ENCODE measurements at places on chromosomes 3 and 15.

- DNase-seq, result no peak
These were observed 3.0 kb downstream of the SNAP23 start for GRCh38 chr15:42498212-42499068.

- peak; percentile 35 for DNase-seq
These were observed 27.2 kb downstream of the IQSEC1 start for GRCh38 chr3:13045904-13046568.

DNA sequence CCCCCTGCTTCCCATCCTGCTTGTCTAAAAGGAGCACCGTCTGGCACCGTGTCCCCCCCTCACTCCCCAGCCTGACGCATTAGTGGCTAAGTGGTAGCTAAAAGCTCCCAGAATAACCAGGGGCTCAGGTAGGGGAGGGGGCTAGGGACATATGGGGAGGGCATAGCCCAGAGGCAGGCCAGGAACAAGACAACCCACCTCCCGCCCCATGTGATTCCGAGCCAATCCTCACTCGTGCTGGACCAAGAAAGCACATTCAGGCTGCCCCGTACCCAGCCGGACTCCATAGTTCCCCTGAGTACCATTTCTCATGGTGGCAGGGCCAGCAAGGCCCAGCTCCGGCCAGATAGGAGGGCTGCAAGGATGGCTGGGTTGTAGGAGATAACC lies 11.5 kb downstream of the SEMA7A start:
- DNase-seq, result no peak

DNA sequence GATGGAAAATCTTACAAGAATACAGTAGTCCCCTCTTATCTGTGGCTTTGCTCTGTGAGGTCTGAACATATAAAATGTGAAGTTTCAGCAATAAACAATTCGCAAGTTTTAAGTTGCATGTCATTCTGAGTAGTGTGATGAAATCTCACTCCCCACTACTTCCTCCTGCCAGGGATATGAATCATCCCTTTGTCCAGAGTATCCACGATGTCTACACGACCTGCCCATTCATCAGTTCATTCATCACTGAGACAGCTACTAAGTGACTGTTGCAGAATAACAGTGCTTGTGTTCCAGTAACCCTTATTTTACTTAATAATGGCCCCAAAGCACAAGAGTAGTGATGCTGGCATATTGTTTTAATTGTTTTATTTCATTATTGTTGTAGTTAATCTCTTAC lies 489.2 kb upstream of the UBE2E2 start:
- no peak for DNase-seq

- DNase-seq, result no peak
These were observed 237.3 kb upstream of the ZBTB20 start for GRCh38 chr3:115384381-115384780.

DNA sequence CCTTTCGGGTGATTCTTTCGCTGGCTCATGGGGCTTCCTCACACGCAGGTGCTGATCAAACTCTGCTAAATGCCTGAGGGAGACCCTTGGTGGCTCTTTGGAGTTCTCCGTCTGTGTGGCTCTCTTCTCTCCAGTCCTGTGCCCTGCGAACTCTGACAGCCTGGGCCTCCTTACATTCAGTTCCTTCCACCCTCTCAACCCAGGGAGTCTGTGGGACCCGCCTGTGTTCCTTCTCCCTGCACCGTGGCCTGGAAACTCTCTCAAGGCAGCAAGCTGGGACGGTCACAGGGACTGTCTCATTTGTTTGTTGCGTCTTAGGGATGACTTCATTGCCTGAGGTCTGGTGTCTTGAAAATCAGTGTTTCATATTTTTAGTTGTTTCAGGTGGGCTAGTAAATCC lies 37.0 kb upstream of the CORO2B start:
- DNase-seq, result no peak

- no peak for DNase-seq
These were observed 3.6 kb downstream of the POU1F1 start for GRCh38 chr3:87272718-87273341.

DNA sequence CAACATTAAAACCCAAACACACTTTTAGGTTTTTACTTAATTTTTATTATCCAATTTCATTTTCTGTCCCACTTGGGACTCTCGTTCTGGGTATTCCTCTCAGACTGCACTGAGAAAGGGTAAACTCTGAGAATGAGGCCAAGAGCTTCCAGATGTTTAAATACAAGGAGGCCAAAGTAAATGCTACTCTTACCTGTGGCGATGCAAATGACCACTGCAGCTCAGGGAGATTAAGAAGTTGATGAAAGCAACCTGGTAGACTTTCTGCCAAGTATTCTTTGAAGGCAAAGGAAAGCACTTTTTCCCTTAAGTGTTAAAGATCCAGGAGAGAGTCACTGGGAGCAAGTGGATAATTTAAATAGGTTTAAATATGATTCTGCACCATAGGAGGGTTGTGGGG lies 39.1 kb downstream of the NPTN start:
- DNase-seq, result no peak

All from activated naive CD4-positive, alpha-beta T cell treated with anti-CD3 and anti-CD28 coated beads for 36 hours (primary cell).